Stimulated activated CD4-positive, alpha-beta T cell treated with anti-CD3 and anti-CD28 coated beads, TNF-alpha, amount 100 ng/mL, for 48 hours (primary cell): ENCODE measurements at places on chromosomes 16 and 17.

DNA sequence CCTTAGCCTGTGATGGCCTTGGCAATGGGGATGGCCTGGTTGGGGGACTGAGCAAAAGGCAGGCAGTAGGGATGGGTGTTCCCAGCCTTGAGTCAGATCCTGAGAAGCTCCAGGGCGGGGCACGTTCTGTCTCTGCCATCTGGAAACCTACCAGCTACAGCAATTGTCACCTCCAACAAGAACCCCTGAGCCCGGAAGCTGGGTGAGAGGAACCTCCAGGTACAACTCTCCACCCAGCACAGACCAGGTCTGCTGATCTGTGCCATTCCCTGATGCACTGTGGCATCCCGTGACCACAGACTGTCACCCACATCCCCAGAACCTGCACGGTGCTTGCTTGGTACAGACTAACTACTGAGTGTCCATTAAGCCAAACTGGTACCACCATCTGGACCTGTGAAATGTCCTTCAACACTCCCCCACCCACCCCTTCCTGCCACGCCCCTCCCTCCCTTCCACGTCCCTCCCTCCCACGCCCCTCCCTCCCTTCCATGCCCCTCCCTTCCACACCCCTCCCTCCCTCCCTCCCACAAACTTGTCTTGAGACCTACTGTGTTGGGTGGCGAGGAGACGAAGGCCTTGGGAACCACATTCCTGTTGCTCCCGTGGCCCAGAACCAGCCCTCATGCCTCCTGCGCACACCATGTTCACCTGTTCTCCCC, 16.6 kb downstream of the MYO15B start:
- DNase-seq, result no peak

GRCh38 chr17:74840989-74841666, 18.6 kb downstream of the GRIN2C start:
- no peak for DNase-seq

DNA sequence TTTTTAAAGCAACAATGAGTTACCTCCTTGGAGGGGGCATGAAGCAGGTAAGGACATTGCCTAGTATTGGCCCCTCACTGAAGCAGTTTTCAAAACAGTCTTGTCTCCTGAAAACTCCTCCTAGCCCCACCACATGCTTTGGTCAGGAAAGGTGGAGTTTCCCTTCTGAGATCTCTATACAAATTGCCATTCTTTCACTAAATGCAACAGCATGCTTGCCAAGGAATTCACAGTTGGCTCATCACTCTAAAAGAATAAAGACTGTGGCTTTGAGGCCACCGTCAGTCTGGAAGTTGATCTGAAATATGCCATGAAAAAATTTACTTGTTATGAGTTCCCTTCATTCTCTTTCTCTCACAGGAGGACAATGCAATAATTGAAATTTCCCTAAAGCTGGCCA, 4.2 kb downstream of the TTC19 start:
- no peak for DNase-seq

DNA sequence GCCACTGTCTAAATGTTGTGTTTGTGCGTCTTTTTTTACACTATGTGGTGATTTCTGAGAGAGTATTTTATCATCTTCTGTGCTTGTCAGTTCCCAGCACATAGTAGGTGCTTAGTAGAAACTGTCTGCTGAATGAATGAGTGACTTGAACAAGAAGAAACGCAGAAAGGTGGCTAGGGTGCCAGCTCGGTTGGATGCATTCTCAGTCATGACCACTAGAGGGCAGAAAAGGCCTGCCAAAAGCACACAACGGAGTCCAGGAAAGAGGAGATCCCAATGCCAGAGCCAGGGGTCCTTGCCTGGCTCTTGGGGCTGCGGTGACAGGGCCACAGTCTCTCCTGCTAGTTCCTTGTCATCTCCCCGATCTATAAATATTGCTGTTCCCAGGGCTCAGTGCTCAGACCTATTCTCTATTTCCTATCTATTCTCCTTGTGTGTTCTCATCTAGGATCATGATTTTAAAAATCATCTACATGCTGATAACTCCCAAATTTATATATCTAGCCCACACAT, 57.3 kb upstream of the CCL1 start:
- peak; percentile 28 for DNase-seq

DNA sequence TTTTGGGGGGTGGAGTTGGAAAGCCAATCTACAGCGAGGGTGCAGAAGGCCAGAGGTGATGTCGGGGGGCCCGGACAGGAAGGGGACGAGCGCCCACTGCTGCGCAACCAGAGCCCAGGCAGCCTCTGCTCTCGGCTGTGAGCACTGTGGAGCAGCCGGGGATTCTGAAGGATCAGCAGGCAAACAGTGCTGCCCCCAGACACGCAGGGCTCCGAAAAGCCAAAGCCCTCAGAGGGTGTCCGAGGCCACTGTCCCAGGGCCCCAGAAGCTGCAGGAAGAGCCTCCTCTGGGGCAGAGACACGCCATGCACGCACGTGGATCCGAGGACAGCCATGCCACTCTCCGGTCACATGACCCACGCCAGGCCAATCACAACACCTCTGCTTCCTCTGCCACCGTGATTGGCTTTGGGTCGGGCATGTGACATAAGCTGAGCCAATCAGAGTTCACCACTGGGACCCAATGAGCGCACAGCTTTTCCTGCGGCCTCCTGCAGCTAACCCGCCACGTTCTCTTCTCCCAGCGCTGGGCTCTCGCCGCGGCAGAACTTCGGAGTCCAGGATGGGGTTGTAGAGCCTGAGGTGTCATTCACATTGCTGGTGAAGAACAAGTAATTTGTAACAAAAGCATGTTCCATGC, 40.7 kb downstream of the ACTG1 start:
- no peak for DNase-seq

DNA sequence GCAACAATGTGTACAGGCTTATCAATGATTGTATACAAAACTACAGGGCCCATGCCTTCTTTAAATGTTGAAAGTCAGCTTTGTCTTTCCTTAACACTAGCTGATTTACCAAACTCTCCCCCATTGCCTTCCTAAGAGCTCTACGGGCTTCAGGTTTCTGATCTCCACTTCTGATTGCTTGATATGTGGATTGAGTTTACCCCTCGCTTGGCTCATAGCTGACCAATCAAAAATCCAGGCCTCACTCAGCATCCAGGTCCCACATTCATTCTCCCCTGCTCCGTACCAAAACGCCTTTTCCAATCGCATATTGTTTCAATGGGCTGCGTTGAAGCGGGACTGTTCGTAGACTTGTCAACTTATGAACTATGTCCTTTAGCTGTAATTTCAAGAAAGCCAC, 195.1 kb upstream of the TOX3 start:
- DNase-seq, result no peak

GRCh38 chr17:21028192-21028591, 14.6 kb downstream of the USP22 start:
- no peak for DNase-seq

DNA sequence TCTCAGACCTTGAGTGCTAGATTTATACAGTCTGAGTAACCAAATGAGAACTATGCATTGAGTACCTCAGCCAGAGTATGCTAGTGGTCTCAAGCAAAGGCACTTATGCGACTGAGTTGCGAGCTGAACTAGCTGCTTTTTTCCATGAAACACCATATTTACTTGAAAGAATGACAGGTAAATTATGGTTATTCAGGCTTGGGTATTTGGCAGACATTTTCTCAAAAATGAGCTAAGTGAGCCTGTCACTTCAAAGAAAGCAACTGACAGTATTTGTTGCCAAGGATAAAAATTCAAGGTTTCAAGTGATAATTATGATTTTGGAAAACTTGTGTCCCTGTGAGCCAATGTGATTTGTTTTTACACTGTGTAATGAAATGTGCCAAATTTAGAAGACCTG, 19.3 kb downstream of the CACNG3 start:
- DNase-seq, result no peak

- DNase-seq, result no peak
These were observed 32.8 kb downstream of the DHX38 start for GRCh38 chr16:72126429-72126765.

GRCh38 chr16:86924537-86924936, 346.2 kb downstream of the FOXL1 start:
- DNase-seq, result no peak

DNA sequence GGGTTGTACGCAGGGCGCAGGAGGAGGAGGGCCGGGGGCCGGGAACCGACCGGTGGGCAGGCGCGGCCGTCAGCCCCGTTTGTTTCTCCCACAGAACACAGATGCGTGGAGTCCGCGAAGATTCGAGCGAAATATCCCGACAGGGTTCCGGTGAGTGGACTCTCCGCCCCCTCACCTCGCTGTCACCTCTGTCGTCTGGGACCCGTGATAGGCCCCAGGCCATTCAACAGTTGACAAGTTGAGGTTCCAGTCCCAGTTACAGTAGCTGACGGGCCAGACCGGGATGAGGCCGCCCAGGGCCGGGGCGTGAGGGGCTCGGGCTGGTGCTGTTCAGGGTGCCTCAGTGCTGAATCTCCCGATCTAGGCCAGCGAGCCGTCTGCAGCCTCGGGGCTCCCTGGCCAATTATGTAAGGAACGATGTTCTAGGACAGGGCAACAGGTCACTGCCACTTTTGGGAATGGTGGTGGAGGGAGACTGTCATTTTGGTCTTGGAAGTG, 628 bp downstream of the GABARAPL2 start:
- DNase-seq, result no peak

- no peak for DNase-seq
These were observed 13.7 kb upstream of the CDC42EP4 start for GRCh38 chr17:73325527-73325842.

DNA sequence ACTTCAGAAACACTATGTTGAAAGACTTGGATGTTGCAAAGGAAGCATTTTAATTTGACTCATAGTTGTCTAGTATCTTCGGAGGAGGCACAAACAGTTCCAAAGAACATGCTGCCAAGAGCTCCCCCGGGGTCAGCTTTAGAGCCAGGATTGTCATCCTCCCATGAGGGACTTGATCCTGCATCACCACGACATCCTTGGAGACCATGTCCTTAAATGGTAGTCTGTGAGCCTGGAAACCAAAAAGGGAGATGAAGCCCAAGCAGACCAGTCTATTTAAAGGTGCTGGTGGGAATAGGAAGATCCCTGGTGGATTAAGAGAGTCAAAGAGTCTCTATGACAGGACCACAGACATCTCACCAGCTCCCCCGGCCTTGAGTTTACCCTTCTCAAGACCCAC, 33.3 kb upstream of the DYNLRB2 start:
- DNase-seq, result no peak

- DNase-seq, result no peak
These were observed 390.4 kb downstream of the SOX9 start for GRCh38 chr17:72511242-72511641.

GRCh38 chr16:70688246-70688742, 2.4 kb upstream of the MTSS2 start:
- no peak for DNase-seq

DNA sequence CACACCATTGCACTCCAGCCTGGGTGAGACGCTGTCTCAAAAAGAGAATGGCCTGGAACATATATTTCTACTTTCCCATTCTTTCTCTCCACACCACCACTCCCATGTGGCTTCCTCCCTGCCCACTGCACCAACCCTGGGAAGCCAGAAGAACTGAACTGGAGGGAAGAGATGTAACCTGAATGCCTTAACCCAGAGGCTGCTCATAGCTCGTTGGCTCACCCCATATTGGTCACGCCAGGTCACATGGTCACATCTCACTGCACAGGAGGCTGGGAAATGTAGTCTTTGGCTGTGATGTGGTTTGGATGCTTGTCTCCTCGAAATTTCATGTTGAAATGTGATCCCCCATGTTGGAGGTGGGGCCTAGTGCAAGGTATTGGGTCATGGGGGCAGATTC, 5.9 kb upstream of the DNAH17 start:
- no peak for DNase-seq

DNA sequence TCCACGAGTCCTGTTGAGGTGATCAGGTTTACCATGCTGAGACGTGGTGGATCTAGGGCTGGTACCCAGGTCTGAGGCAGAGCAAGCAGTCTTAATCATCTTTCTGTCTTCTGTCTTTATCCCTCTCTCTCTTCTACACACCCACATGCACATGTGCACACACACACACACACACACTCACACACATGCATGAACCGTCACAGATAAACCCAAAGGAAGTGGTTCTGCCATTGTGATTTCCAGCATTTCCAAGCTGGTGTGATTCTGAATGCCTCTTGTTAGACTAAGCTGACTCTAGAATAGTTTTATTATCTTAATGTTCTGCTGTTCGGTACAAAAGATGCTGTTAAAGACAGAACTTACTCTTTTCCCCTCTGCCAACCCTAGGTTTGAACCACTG, 411.8 kb upstream of the SALL1 start:
- DNase-seq, result no peak

DNA sequence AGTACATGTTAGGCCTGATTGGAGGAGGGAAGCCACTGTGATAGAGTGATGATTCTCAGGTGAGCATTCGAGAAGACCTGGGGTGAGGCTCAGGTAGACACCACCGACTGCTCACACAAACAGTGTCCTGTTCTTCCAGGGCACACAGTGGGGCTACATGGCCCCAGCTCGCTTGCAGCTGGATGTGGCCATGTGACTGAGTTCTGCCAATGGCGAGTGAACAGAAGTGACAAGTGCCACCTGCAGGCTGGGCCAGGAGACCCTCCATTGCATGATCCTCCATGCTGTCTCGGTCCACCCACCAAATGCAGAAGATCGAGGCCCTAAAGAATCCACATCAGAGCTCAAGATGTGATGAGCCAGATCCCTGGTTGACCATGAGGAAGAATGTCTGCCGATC, 6.2 kb downstream of the CES5A start:
- no peak for DNase-seq

- no peak for DNase-seq
These were observed 81.5 kb downstream of the AMFR start for GRCh38 chr16:56343661-56344517.

GRCh38 chr16:81715358-81716196, 63.5 kb upstream of the PLCG2 start:
- no peak for DNase-seq

DNA sequence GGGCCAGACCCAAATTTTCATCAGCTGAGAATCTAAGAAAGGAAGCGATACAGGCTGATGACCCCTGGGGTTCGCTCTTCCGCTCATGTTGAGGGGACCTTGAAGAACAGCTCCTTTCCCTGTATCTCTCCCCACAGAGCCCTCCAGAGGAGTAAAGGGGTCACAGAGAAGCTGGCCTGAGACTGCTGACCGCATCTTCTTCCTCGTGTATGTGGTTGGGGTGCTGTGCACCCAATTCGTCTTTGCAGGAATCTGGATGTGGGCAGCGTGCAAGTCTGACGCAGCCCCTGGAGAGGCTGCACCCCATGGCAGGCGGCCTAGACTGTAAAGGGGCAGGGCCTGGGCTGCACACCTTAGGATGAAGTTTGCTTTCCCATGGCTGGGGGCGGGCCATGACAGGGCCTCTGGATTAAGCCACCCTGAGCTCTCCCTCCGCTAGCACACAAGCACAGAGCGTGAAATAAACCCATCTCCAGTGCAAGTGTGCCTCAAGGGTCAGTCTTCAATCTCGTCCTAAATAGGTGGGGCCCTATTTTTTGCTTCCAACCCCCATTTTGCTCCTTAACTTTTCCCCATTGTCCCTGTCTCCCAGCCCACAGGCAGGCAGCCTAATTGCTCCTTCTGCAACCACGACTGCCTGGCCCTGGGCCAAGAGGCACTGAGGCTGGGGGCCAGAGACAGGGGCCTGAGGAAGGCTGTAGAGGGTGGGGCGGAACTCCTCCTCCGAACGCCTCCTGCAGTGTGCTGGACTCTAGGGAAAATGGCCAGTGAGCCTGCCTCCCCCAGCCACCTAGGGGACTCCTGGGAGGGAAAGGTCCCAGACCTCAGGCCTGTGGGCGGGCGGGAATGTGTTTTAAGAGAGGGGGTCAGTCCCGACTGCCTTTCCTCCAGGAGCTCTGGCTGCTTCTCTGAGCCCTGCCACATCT, 3.6 kb downstream of the ZACN start:
- no peak for DNase-seq
